ENCODE measurements at places on chromosomes 2 and 18.

- DNase-seq, result no peak
These were observed 27.3 kb upstream of the NTSR2 start for GRCh38 chr2:11697103-11697871.

DNA sequence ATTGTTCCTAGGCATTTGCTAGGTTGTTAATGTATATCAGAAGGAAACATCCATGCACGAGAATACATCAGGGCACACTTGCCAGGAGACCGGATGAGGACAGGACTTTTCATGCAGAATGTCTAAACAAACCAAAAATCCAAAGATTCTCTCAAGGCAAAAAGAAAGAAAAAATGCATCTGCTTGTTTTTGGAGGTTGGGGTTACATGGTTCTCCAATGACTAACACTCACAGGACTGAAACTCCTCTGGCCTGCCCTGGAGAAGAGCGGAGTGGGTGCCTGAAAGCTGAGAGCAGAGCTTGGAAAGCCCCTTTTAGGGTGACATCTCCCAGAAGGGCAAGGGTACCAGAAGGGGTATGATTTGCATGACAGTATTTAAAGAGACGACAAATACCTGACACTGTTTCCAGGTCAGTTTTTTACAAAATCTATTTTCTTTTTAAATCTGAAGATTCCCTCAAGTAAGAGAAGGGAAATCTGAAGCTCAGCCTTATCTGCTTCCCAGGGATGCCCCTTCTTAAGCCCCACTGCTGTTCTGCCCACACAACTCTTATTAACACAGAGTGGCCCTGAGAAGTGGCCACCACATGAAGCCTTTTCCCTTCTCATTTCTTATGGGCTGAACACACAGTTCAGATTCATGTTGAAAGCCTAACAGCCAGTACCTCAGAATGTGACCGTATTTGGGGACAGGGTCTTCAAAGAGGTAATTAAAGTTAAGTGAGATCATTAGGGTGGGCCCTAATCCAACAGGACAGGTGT lies 216.4 kb downstream of the STK39 start:
- no peak for DNase-seq

DNA sequence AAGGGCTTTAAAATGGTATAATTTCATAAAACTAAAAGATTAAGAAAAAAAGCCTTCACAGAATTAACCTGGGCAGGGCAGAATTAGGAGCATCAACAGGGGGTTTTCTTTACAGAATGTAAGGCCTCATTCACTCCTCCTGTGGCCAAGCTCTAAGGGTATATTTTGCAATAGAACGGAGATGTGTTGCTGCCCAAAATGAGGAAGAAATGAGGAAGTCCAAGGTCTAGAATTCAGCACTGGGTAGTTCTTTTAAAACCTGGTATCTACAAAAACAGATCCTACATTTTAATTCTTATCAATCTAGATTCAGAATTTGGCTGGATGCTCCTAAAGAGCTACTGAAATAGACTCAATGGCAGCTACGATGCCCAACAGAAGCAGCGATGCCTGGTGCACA lies 101.8 kb downstream of the AKAIN1 start:
- no peak for DNase-seq

DNA sequence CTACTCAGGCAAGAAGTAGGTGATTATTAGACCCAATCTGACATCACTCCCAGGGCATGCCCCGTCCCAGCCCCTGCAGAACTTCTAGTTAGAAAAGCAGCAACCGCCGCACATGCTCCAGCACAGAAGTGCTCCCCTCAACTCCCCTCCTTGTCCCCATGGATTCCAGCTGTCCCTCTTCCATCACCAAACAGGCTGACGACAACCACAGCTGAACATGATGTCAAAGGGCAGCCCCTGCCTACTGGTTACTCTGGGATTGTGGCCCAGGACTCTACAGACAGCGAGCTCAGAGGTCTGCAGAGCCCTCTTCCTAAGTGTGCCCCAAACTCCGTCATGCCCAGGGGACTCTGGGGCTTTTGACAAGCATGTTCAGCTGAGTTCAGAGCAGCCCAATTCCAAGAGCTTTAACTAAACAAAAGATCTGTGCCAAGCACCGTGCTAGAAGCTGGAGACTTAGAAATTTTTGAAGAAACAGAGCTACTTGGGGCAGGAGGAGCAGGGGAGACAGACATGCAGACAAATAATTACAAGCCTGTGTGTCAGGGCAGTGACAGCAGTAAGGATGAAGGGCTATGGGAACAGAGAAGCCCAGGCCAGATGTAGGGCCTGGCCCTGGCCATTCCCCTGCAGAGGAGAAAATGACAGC lies 148.1 kb downstream of the BCL11A start:
- no peak for DNase-seq

DNA sequence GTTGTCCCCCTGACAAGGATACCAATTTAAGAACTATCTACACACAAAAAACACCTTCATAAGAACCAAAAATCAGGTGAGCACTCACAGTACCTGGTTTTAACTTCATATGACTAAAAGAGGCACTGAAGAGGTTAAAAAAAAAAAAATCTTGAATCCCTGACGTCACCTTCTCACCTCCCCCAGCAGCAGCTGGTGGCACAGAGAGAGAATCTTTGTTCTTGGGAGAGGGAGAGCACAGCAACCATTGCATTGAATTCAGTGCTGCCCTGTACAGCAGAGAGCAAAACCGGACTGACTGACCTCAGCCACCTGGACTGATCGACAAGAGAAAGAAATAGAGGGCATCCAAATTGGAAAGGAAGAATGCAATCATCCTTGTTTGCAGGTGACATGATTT lies 566.0 kb downstream of the TMX3 start:
- DNase-seq, result no peak

- no peak for DNase-seq
These were observed 4.2 kb upstream of the POU3F3 start for GRCh38 chr2:104849618-104850141.

DNA sequence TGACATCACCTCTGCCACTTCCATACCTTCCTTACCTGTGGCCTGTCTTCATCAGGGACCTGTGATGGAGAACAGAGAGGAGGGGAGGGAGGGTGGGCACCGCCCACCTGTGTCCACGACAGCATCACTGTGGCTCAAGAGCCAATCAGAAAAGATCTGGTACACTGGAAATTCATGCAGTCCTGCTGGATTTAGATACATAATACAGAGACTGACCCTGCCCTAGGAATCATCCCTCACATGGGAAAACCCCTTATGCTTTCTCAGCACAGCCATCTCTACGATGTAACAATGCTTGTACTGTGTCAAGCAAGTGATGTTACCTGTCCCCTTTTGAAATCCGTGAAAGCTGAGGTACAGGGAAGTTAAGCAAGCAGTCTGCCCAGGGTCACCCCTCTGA lies 145.6 kb upstream of the EPAS1 start:
- DNase-seq, result no peak

DNA sequence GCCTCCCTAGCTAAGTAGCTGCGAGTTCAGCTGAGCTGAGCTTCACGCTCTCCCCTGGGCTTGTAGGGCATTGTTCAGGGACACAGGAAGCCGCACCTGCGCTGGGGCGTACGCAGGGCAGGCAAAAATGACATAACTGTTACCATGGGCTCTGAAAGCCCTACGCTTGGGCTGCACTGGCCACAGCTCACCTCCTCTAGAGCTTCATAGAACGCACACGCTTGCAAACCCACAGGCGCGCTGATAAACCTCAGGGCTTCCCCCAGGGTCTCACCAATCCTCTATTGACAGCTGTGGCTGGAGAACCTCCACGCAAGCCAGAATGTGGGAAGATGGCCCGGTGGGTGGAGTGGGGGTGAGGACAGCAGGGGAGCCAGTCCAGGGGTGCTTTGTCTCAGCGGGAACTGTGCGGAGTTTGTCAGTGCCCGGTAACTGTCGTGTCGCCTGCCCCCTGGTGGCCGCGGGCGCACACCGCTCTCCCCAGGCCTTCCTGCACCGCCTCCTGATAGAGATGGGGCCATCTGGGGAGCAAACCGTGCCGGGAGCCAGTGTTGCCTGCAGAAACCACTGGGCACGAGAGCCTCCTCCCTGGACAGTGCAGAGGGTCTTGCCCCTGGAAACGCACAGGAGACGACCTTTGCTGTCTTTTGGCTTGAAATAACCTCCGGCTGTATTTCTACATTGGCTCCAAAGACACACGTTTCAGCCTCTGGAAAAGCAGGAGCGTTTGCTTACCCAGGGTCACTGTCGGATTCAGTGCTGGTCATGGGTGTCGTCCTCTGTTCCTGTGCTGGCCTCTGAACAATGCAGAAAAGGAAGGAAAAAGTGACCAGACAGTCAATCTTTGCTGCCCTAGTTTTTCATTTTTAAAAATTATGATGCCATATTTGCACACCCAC lies 17.0 kb upstream of the CIDEA start:
- no peak for DNase-seq

DNA sequence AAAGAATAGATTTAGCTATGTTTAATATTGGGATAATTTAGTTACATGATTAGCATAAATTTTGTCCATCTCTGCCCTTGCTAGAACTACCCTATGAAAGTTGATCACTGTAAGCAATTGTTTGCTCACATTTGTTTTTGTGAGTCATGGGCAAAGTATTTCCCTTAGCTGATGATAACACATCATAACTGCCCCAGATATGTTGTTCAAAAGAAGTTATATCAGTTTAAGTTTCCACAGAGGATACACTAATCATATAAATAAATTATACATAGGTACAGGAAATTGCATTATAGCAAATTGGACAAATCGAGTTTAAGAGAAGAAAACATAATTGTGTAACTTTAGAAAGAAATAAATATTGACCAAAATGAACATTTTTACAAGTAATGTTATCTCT lies 223.2 kb upstream of the PIK3C3 start:
- DNase-seq, result no peak

DNA sequence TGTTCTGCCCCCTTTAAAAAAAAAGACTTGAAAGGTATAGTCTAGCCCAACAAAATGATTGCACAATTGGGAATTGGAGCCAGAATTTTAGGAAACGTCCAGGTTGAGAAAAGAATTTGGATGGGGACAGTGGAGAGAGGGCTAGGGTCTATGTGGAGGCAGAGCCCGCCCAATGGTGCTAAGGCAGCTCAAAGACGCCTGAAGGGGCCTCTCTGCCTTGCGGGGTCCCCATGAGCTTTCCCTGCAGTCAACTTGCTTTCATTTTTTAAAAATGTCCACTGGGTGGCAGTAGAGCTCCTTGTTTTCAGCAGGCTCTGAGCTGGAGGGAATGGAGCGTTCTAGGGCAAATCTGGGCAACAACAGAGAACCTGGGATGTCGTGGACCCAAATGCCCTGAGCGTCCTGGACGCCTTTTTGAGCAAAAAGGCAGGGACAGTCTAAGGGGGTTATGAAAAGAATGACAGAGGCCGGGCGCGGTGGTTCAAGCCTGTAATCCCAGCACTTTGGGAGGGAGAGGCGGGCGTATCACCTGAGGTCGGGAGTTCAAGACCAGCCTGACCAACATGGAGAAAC lies 40.2 kb upstream of the ITM2C start:
- no peak for DNase-seq

Data from stimulated activated CD8-positive, alpha-beta memory T cell treated with anti-CD3 and anti-CD28 coated beads, Interleukin-4, amount 100 ng/mL, for 1 hour (primary cell).